ENCODE measurements at places on chromosomes 1 and 21. TPM values are rescaled to one million over a fixed set of nuclear protein-coding genes. Genes with fewer than 3 reads are reported as not detected.

DNA sequence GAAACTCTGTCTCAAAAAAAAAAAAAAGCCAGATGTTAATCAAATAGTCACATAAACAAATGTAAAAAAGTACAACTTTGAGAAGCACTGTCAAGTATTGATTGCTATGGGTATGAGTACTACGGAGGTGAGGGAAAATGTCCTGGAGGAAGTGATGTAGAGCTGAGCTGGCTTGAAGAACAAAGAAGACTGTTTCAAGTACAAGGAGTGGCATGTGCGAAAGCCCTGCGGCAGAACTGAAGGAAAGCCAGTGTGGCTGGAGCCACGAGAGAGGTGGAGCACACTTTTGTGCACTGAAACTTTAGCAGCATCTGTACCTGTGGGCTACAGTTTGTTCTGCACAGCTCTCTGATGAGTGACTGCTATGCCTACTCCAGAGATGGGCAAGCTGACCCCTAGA, 5.4 kb upstream of the RPS6KA1 start:
- peaks cover 18% of the 10 kb centered on the region for H3K27me3 ChIP-seq
- H3K4me3 ChIP-seq, result no peak overlapping the region
- H3K4me1 ChIP-seq, result peaks cover under 1% of the 10 kb centered on the region
- no peak for DNase-seq

- no peaks in the 10 kb centered on the region for H3K36me3 ChIP-seq
- peak; percentile 10 for DNase-seq
- H3K4me1 ChIP-seq, result peaks cover 16% of the 10 kb centered on the region
- no peak within 1 kb of the TSS for H3K27ac ChIP-seq
Observed at GRCh38 chr1:155078469-155079209, at the start of gene EFNA3. Gene EFNA3 (plus strand): TSS chr1:155078837. CDS start chr1:155078942, 105 bp downstream.

- H3K36me3 ChIP-seq, result no peaks in the 10 kb centered on the region
- no peaks in the 10 kb centered on the region for H3K27me3 ChIP-seq
- no peak overlapping the region for H3K4me3 ChIP-seq
- H3K27ac ChIP-seq, result no peak overlapping the region
- H3K4me1 ChIP-seq, result no peaks in the 10 kb centered on the region
Observed at GRCh38 chr1:174875306-174875705, 124.4 kb upstream of the CACYBP start.

- H3K27ac ChIP-seq, result no peak overlapping the region
- H3K36me3 ChIP-seq, result no peaks in the 10 kb centered on the region
Observed at GRCh38 chr1:177615251-177615650, 354.6 kb downstream of the SEC16B start.

- H3K27ac ChIP-seq, result peak overlapping the region; percentile 68
- no peaks in the 10 kb centered on the region for H3K27me3 ChIP-seq
- no peak overlapping the region for H3K4me3 ChIP-seq
- peaks cover 6% of the 10 kb centered on the region for H3K36me3 ChIP-seq
Observed at GRCh38 chr1:43711524-43712386, 4.4 kb downstream of the ST3GAL3 start.

Gene RGS1
- total RNA-seq, result not detected

Gene FAM72D
- total RNA-seq, result 1.00 TPM

Gene C1orf185
- total RNA-seq, result not detected

Measured in astrocyte (in vitro differentiated cells and primary cell).